ENCODE measurements at places on chromosomes 16 and 17.

DNA sequence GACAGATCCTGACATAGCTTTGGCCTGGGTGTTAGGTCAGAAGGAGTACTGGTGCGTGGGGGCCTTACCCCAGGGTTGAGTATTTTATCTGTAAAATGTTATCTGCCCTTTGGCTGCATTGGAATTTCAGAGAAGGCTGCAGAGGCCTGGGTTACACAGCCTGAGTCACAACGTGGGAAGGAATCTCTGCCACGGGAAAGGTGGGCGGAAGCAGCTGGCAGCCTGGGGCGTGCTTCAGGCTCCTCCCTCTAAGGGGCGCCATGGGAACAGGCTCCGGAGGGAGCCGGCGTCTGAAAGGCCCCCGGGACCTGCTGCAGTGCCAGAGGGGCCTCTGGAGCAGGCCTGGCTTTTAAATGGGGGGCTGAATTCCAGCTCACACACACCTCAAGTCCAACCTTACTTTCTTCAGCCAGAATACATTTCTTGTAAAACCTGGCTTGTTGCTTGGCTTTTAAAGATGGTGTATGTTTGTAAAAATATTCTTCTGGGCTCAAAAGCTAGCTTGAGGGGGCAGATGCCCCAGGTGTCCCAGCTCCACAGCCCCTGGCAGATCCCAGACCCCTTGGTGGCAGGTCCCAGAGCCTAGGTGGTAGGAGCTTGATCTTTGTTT lies 142.2 kb downstream of the RAB11FIP4 start:
- peak; percentile 34 for DNase-seq

GRCh38 chr16:57639172-57639887 lies 10.9 kb downstream of the ADGRG1 start:
- no peak for DNase-seq

DNA sequence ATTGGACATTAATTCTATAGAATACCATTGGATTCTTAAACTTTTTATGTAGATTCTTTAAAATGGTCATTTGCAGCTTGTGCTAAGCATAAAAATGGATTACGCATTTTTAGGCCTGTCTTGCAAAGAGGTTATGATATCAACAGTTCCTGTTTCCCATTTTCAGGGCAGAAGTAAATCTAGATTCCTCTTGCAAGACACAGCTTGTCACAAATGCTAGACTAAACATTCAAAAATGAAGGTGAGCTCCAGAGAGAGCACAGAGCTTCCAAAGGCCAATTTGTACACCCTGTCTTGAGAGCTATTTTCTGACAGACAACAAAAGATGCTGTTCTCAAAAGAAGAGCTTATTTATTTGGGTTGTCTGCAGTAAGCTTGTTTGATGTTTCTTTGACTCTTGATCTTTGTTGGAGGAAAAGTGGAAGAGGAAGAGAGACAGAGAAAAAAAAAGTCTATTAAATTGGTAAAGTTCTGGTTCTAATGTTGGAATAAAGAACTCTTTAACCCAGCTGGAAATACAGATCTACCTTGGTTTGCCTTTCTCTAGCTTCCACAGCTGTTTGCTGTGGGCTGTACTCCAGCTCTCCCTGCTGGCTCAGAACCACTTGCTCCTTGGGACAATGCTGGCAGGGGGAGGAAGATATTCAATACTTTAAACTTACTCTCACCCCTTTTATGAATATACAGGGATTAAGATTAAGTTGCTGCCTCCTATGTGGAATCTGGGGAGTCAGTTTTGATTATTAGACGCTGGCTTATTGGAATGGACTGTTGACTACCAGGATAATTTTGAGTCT lies 651.8 kb downstream of the CDH11 start:
- DNase-seq: no peak

- DNase-seq: no peak
Observed at GRCh38 chr17:74733365-74734122, 3.5 kb upstream of the RAB37 start.

- DNase-seq: no peak
Observed at GRCh38 chr16:25219070-25219737, 2.5 kb downstream of the AQP8 start.

DNA sequence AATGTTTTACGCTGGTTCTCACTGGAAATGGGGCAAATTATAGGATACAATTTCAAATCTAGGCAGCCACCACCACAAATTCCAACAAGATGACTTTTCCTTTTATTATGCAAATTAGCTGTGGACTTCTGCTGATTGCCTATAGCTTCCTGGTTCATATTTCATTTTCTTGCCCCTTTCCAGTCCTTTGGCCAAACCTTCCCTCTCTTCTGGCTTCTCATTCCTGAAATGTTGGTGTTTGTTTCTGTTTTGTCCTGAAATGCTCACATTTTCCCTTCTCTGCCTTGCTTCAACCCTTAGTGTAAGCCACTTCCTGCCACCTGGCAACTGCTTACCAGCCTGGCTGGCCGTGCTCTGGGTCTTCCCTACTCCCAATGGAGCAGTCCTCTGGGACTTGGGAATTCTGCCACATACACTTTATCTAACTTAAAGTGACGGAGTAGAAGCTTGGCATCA lies 14.0 kb downstream of the PRSS54 start:
- no peak for DNase-seq

- no peak for DNase-seq
Observed at GRCh38 chr17:6576038-6576785, 19.9 kb upstream of the PITPNM3 start.

- no peak for DNase-seq
Observed at GRCh38 chr17:4806456-4806776, 536 bp upstream of the PLD2 start.

DNA sequence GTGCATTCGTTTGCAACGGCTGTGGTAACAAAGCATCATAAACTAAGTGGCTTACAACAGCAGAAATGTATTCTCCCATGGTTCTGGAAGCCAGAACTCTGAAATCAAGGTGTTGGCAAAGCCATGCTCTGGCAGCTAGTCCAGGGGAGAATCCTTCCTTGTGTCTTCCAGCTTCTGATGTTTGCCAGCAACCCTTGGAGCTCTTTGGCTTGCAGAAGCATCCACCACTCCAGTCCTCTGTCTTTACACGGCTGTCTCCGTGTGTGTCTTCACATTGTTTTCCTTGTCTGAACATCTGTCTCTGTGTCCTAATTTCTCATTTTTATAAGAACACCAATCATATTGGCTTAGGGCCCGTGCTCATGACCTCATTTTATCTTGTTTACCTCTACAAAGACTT lies 265.3 kb upstream of the HSBP1 start:
- no peak for DNase-seq

GRCh38 chr17:64057701-64058263 lies 37.3 kb upstream of the ICAM2 start:
- peak; percentile 60 for DNase-seq

GRCh38 chr16:87393680-87394055 lies 1.5 kb downstream of the MAP1LC3B start:
- no peak for DNase-seq

DNA sequence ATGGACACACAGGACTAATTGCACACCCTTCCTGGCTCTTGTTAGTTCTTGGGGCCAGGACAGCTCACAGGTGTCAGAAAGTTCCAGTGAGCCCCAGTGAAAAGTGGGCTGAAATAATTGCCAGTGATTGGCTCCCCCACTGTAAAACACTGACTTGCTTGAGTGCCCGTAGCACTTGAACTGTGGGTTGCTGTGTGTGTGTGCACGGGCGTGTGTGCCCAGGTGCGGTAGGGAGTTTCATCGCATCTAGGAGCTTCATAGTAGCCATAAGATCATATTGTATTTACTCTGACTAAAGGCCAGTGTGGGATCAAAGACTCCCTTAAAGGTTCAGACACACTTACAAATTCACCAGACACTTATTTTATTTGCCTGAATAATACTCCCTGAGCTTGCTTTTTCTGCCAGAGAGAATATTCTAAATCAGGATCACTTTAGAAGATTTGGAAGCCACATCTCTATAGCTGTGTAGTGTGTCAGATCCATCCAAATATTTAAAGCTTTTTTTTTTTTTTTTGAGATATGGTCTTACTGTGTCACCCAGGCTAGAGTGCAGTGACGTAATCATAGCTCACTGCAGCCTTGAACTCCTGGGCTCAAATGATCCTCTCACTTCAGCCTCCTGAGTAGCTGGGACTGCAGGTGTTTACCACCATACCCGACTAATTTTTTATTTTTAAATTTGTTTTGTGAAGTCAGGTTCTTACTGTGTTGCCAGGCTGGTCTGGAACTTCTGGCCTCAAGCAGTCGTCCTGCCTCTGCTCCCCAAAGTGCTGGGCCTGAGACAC lies 11.4 kb downstream of the UNK start:
- no peak for DNase-seq
